ENCODE measurements at places on chromosomes 13 and 19. TPM values are rescaled to one million over a fixed set of nuclear protein-coding genes. Genes with fewer than 3 reads are reported as not detected.
A peak's percentile ranks its signal among the peaks of the same experiment; 100 is the strongest.

- DNase-seq, result peak; percentile 69
These were observed 44.8 kb upstream of the ARGLU1 start for GRCh38 chr13:106612688-106613087.

DNA sequence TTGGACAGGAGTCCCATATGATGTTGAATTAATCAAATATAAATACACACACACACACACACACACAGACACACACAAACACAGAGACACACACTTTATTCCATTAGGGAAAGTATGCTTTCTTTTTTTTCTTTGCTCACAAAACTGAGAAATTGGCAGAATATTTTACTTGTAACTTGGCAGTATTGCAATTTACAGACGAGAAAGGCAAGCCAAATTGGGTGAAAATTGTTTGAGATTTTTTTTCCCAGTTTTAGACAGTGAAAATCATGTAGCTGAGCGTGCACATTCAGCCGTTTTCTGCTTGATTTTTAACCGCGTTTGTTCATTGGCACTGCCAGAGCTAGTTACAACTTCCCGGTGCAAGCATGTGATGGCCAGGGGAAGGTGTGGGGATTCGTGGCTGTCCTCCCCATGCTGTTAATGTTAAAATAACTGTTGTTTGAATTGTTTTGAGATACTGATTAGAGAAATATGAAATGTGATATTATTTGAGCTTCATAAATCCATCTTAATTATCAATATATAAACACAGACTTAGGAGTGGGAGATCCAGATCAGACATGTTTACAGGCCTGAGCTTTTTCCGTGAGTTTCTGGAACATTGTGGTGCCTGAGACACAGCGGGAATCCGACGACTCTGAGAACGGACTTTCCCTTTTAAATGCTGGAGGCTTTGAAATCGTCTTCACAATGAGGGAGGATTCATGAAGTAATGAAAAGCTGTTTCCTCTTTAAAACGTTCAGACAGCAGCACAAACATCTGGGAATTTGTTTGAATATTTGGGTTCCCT, 125.5 kb downstream of the KCNRG start:
- DNase-seq, result no peak

DNA sequence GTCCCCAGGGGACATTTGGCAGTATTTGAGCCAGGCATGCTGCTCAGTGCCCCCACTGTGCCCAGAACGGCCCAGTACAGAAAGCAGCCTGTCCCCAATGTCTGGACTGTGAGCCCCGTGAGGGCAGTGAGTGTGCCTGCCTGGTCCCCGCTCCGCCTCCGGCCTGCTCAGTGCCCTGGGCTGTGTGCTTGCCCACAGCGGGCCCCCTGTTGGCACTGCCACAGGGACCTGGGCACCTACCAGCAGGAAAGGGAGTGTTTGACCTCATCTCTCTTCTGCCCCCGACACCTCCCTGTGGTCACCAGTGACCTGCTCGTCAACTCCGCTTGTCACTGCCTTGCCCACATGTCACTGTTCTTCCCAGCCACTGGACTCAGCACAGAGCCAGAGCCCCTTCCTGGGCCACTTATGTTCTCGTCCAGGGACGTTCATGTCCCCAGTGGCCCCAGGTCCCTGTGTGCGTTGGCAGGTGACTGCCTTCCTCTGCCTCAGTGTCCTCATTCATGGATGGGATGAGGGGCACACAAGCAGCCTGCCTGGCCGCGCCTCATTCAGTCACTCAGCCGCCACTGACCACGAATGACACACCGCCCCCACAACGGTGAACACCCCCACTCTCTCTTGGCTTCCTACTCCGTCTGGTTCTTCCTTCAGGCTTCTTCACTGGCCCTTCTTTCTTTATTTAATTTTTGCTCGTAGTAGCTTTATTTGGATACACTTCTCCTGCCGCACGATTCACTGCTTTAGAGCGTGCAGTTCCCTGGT, 2.8 kb downstream of the FZR1 start:
- DNase-seq, result no peak

GRCh38 chr19:17981611-17982010, 14.7 kb downstream of the KCNN1 start:
- DNase-seq, result no peak

The PROZ gene
- total RNA-seq, result not detected

The LIM2 gene
- total RNA-seq, result not detected

Data from Peyer's patch (tissue), 4 donors.